ENCODE measurements at places on chromosomes 3 and 15.

- no peak for DNase-seq
Measured at GRCh38 chr15:40367371-40367685, 9.3 kb downstream of the DISP2 start.

DNA sequence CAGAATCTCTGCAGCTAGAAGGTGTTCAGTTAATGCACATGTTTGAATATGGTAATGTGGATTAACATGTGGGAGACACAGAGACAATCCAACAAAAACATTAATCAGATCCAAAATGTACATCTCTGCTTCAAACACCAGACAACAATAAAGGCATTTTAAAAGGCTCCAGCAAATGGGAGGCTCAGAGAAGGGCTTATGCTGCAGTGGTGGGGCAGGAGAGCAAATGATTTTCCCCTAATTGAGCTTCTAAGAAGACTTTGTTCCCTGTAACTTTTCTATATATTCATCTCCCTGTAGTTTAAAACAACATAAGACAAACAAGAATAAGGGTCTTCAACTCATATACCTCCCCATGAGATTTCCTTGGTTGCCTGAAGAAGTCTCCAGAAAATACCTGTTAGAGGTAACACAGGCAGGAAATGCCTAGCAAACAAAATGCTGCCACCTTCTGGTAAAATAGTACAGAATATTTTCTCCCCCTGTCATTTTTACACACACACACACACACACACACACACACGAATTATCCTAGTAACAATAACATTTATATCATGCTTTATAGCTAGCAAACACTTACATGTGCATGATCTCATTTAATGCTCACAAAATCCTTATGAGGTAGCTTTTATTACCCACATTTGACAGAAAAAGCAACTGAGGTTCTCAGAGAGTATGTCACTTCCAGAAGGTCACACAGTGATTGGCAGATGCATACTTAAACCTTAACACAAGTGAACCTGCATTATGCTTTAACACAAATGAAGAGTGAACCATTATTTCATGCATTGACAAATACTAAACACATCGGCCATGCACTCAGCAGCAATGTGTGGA is 123.4 kb upstream of the MB21D2 start:
- peak; percentile 55 for DNase-seq

- DNase-seq = no peak
Measured at GRCh38 chr15:27939246-27939645, 159.9 kb downstream of the OCA2 start.

DNA sequence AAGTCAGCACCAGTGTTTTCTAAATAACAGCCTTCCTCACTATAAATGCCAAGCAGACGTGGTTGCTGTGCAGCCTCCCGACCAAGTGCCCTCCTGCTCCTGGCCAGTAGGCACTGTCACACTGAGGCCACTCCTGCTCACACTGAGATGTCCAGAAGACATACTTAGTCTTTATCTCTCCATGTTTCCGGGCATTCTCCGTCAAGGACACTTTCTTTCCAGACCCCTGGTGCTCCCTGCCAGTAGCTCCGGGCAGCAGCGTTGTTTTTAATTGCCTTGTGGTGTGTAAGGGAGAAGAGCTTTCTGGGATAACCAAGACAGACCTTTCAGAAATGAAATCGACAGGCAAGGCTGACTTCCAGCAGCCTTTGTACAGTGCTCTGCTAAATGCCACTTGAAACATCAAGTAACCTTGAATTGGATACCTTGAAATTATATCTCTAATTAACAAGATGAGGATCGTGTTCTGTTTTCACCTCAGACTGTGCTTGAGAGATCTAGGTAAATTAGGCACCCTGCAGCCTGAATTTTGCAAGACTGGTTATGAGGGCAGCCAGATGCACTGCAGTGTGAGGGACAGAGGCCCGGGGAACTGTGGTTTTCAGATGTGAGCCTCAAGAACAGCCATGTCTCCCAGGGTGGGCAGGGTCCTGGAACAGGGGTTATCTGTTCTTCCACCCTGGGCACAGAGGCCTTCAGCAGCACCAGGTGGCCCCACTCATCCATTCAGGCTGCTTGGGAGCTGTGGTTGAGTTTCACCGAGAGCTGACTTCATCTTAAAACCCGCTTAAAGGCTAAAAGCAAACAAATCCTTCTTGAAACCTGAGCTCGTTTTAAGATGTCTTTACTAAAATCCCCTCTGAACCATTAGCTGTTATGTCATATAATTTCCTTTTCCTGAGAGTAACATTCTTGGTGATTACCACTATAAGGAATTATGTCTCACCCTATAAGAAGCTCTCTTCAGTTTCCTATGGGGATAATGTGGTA is 105.5 kb upstream of the IL12A start:
- DNase-seq = no peak

- no peak for DNase-seq
Measured at GRCh38 chr15:94370206-94370935, 139.0 kb downstream of the MCTP2 start.

DNA sequence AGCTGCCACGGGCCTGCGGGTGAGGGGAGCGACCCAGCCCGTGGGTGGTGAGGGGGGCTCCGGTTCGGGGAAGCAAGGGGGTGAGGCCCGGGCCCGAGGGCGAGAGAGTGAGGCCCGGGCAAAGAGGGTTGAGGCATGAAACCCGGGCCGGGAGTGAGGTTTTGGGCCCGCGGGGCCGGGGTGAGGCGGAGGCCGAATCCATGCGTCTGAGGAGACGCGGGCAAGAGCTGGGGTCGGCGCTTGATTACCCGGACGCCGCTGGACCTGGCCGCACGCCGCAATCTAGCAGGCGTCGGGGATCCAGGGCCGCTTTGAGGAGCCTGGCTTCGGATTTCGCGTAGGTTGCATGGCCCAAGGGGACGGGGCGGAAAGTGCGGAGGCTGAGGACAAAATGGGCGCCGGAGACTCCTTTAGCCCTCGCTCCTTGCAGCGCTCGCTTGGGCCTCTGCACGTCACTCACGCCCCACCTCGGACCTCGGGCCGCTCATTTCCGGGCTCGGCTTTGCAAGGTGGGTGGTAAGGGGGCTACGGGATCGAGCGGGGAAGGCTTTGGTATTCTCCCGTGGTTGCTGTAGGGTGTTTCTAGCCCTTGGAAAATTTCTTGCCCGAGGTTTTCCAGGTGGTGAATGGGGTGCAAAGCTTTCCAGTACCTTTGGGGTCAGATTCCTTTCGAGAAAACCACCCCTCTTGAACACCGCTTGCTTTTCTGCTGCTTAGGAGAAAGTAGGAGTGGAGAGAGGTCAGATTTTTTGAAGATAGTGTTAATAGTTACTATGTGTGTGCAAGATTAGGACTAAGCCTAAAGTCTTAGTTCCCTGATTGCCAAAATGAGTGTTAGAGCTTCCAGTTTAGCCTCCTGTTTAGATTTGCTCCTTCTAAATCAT is 827 bp downstream of the SLC25A36 start:
- peak; percentile 6 for DNase-seq

DNA sequence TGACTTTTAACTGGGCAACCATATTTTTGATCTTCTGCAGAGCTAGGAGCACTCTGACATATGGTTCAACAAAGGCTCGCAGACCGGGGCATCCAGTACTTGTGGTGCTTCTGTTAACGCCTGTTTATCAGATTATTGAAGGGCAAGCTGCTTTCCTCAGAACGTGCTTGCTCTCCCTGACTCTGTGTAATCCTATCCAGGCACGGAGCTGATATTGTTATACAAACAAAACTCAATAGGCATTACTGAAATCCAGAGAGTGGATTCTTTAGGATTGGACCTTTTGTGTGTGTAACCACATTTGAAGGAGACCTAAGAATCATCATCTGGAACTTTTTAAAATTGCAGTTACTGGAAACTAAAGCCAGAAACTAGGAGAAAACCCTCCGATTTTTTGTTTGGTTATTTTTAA is 246.5 kb downstream of the PTPRG start:
- no peak for DNase-seq

DNA sequence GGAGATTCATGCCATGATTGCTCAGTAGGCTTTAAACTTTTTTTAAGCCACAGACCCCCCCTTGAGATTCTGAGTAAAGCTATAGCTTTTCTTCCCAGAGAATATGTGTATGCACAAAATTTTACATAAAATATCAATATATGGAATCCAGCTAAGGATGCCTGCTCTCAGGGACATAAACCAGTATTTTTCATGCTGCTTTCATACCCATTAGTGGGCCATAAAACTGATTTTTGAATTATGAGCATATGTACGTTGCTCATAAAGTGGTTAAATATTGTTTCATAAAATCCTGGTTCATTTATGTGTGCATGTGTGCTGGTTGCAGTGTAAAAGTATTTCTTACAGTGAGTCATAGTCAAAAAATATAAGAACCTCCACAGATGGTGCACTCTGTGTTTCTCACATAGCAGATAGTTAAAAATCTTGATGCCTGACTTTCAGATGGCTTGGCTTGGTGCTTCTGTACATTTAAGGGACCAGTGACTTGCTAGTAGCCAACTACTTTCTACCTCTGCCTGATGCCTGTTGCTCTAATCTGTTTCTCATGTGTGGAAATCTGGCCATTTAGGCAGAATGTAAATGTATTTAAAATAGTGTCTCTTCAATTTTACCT is 71.9 kb downstream of the ARHGEF26 start:
- no peak for DNase-seq
